ENCODE measurements at places on chromosomes 3 and 15. TPM values are rescaled to one million over a fixed set of nuclear protein-coding genes. Genes with fewer than 3 reads are reported as not detected.

- DNase-seq, result peak; percentile 82
These were observed 89.8 kb downstream of the LRRC3B start for GRCh38 chr3:26712211-26713026.

DNA sequence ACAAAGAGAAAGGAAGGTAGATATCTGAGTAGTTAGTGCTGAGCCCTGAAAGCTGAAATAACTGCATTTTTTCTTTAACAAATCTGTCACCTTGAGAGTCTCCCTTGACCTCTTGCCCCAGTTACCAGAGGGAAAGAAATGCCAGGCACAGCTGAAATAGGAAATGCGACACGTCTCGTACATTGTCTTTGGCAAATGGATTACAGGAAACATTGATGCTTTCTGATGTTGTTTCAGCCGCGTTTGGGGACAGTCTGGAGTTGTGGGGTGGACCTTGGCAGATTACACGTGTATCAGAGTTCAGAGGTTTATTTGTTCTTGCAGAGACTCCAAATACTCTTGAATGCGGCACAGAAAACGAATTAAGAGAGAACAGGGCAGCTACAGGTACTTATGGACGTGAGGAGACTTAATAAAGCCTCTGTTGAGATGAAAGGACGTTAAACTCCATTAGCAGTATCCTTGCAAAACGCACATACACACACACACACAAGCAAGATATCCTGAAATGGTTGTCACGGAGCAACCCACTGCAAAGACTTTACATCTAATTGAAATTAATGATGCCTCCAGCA lies 272.8 kb upstream of the RORA start:
- DNase-seq, result no peak

- no peak for DNase-seq
These were observed 68.6 kb downstream of the TGFBR2 start for GRCh38 chr3:30675006-30675405.

DNA sequence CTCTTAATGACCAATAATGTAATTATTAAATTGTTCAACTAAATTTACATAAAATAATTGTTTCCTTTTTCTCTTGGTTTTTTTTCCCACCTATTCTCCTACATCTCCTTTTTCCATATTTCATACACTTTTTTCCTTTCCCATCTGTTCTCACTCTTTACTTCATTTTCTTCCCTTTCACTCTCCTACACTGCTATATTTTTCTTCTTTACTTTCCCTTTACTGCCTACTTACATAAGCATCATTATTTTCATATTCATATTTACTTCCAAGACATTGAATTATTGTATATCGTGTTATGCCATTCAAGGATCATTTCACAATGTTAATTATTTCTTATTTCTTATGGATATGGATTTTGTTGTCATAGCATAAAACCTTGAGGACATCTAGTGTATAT lies 1275.6 kb downstream of the NSUN3 start:
- DNase-seq, result no peak

ACTC1 gene
- not detected for total RNA-seq

- peak; percentile 69 for DNase-seq
These were observed 53.1 kb downstream of the PHC3 start for GRCh38 chr3:170128259-170128976.

LRRC57 gene
- total RNA-seq, result 21.7 TPM

- no peak for DNase-seq
These were observed 3.8 kb upstream of the GATA2 start for GRCh38 chr3:128496602-128497304.

TNK2 gene
- total RNA-seq, result 26.0 TPM

GRCh38 chr15:73567020-73567419 lies 66.2 kb downstream of the NPTN start:
- DNase-seq, result no peak

GRCh38 chr3:78725703-78726246 lies 1042.0 kb downstream of the ROBO1 start:
- no peak for DNase-seq

LRRC28 gene
- 35.4 TPM for total RNA-seq

MAP4 gene
- total RNA-seq, result 45.6 TPM

- no peak for DNase-seq
These were observed 203.9 kb downstream of the MINAR1 start for GRCh38 chr15:79635897-79636561.

DNA sequence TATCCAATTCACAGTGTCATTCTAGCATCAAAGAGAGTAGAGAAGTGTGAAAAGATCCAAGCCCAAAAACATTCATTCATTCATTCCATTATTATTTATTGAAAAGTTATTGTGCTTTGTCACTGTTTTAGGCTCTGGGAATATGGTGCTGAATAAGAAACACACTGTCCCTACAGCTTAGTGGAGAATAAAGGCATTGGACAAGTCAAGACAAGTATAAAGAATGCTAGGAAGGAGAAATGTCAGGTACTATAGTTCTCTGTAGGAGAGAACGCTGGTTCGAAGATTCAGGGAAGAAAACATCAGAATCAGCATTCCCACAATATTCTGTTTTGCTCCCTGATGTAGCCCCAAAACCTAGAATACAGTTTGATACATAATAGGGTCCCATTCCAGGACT lies 128.8 kb upstream of the CHRM5 start:
- no peak for DNase-seq

- DNase-seq, result peak; percentile 61
These were observed 148.4 kb downstream of the B3GALNT1 start for GRCh38 chr3:160956785-160957184.

- no peak for DNase-seq
These were observed 285.3 kb upstream of the TGFBR2 start for GRCh38 chr3:30321065-30321464.

GRCh38 chr3:80553211-80553610 lies 785.4 kb upstream of the ROBO1 start:
- DNase-seq, result no peak

- no peak for DNase-seq
These were observed 18.1 kb downstream of the DUSP7 start for GRCh38 chr3:52038227-52038626.

- no peak for DNase-seq
These were observed 257.4 kb upstream of the IL12A start for GRCh38 chr3:159731254-159731653.

NMNAT3 gene
- total RNA-seq, result not detected

DNA sequence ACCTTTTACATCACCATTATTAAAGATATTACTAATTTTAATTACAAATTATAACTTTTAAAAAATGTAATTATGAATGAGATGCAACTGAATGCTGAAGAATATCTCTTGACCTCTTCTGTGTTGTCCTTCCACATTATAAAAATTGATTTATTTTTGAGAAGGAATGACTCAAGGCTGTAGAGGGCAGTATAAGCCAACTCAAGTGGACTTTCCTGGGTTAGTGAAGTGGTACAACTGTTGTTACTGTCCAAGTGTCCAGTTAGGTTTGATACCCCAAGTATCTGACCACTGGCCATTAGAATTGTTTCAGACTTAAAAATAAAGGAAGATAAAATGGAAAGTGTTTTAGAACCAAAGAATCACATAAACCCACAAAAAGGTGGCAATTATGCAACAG lies 51.9 kb downstream of the BBX start:
- DNase-seq, result peak; percentile 66

All from Karpas-422 (cell line).